ENCODE measurements at places on chromosomes 1 and 21. TPM values are rescaled to one million over a fixed set of nuclear protein-coding genes. Genes with fewer than 3 reads are reported as not detected.
A peak's percentile ranks its signal among the peaks of the same experiment; 100 is the strongest.

GRCh38 chr1:10286244-10286643, 75.9 kb downstream of the KIF1B start:
- peaks cover 8% of the 10 kb centered on the region for H3K36me3 ChIP-seq
- no peak overlapping the region for H3K4me3 ChIP-seq
- no peaks in the 10 kb centered on the region for H3K27me3 ChIP-seq
- no peak overlapping the region for H3K27ac ChIP-seq
- DNase-seq = no peak

CDC20 gene
- 0.65 TPM for total RNA-seq

GRCh38 chr1:182185842-182186756, 124.6 kb upstream of the ZNF648 start:
- no peaks in the 10 kb centered on the region for H3K36me3 ChIP-seq
- no peak for DNase-seq
- H3K4me1 ChIP-seq = no peaks in the 10 kb centered on the region
- H3K27me3 ChIP-seq = peaks cover 17% of the 10 kb centered on the region
- H3K27ac ChIP-seq = no peak overlapping the region
- no peak overlapping the region for H3K4me3 ChIP-seq

FMO4 gene
- total RNA-seq = 1.3 TPM

SPTA1 gene
- total RNA-seq = not detected

- peaks cover 23% of the 10 kb centered on the region for H3K27me3 ChIP-seq
- H3K36me3 ChIP-seq = peaks cover 12% of the 10 kb centered on the region
- no peak overlapping the region for H3K4me3 ChIP-seq
- peaks cover 10% of the 10 kb centered on the region for H3K4me1 ChIP-seq
Observed at GRCh38 chr1:183198463-183198862, 12.4 kb downstream of the LAMC2 start.

- H3K27ac ChIP-seq = no peak overlapping the region
- H3K4me3 ChIP-seq = peak overlapping the region; percentile 77
- no peak for DNase-seq
- no peaks in the 10 kb centered on the region for H3K36me3 ChIP-seq
Observed at GRCh38 chr1:150552128-150552910, 3.1 kb downstream of the ADAMTSL4 start.

- H3K4me1 ChIP-seq = peaks cover 2% of the 10 kb centered on the region
- H3K4me3 ChIP-seq = no peak overlapping the region
- H3K27ac ChIP-seq = no peak overlapping the region
Observed at GRCh38 chr1:175600721-175601440, 142.5 kb downstream of the TNR start.

RAP1GAP gene
- total RNA-seq = 0.42 TPM

VSIG8 gene
- not detected for total RNA-seq

DNA sequence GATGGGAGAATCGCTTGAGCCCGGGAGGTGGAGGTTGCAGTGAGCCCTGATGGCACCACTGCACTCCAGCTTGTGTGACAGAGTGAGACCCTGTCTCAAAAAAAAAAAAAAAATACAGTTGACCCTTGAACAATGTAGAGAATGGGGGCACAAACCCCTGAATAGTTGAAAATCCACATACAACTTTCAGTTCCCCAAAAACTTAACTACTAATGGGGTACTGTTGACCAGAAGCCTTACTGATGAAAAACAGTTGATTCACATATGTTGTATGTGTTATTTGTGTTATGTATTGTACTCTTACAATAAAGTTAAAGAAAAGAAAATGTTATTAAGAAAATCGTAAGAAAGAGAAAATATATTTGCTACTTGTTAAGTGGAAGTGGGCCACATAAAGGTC, 51.2 kb upstream of the COA6 start:
- peaks cover 2% of the 10 kb centered on the region for H3K36me3 ChIP-seq
- no peak for DNase-seq
- peaks cover 63% of the 10 kb centered on the region for H3K27me3 ChIP-seq
- H3K27ac ChIP-seq = no peak overlapping the region

DNA sequence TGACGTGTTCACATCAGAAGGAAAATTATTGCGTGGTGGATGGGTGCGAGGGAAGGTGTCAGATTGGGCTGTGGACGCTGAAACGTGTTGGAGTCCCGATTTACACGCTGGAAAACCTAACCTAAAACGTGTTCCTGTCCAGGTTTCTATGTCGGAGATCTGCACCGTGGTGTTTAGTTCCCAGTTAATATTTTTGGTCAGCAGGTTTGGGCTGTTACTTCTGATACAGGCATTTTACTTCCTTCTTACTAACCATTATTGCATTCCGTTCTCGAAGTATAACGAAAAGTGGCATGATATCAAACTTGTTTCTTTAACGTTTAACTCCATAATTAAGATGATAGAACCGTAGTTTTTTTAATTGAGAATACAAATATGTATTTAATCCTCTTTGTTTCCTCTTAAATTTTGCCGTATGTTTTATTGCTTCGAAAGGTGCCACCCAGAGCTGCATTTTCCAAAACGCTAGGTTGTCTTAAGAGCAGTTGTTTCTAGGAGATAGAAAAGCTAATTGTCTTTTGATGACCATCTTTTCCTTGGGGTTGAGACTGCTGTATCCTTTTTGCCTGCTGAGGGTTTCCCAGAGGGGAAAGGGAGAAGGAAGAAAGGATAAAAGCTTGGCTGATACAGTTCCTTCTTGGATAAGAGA, 1.3 kb downstream of the ADARB1 start:
- H3K27ac ChIP-seq = peak overlapping the region; percentile 83
- H3K4me1 ChIP-seq = peaks cover 44% of the 10 kb centered on the region
- H3K36me3 ChIP-seq = peaks cover 2% of the 10 kb centered on the region

GRCh38 chr1:9687120-9687873, 35.8 kb downstream of the PIK3CD start:
- H3K4me3 ChIP-seq = peak overlapping the region; percentile 83
- no peak for DNase-seq
- no peaks in the 10 kb centered on the region for H3K27me3 ChIP-seq
- H3K27ac ChIP-seq = peak overlapping the region; percentile 53
- no peaks in the 10 kb centered on the region for H3K36me3 ChIP-seq

GRCh38 chr1:226405411-226405988, 2.4 kb downstream of the PARP1 start:
- peaks cover 50% of the 10 kb centered on the region for H3K4me1 ChIP-seq
- peak overlapping the region; percentile 95 for H3K27ac ChIP-seq
- DNase-seq = no peak
- peaks cover 9% of the 10 kb centered on the region for H3K36me3 ChIP-seq

- peaks cover 10% of the 10 kb centered on the region for H3K27me3 ChIP-seq
- H3K4me3 ChIP-seq = no peak within 1 kb of the TSS
- H3K4me1 ChIP-seq = peaks cover 6% of the 10 kb centered on the region
- H3K27ac ChIP-seq = no peak within 1 kb of the TSS
Observed at GRCh38 chr1:59814901-59815825, at the start of gene HOOK1. HOOK1 (plus strand) TSS chr1:59814949; CDS start chr1:59815118, 169 bp downstream.

GPATCH3 gene
- total RNA-seq = 43.2 TPM

GRCh38 chr1:229253151-229253974, 17.5 kb upstream of the RAB4A start:
- H3K36me3 ChIP-seq = no peaks in the 10 kb centered on the region
- peak overlapping the region; percentile 95 for H3K27ac ChIP-seq
- H3K27me3 ChIP-seq = no peaks in the 10 kb centered on the region
- H3K4me1 ChIP-seq = peaks cover 50% of the 10 kb centered on the region
- peak overlapping the region; percentile 89 for H3K4me3 ChIP-seq

PRAMEF2 gene
- not detected for total RNA-seq

GRCh38 chr1:178870944-178871343, at the start of gene ANGPTL1:
ANGPTL1 (minus strand) TSS chr1:178871077; CDS start chr1:178865776, 5,301 bp downstream.
- no peak within 1 kb of the TSS for H3K27ac ChIP-seq
- no peaks in the 10 kb centered on the region for H3K36me3 ChIP-seq
- H3K27me3 ChIP-seq = no peaks in the 10 kb centered on the region

- H3K36me3 ChIP-seq = no peaks in the 10 kb centered on the region
- peaks cover 10% of the 10 kb centered on the region for H3K27me3 ChIP-seq
- no peak for DNase-seq
- H3K27ac ChIP-seq = peak overlapping the region; percentile 37
Observed at GRCh38 chr21:42467140-42467983, 28.7 kb downstream of the RSPH1 start.

- H3K4me1 ChIP-seq = no peaks in the 10 kb centered on the region
- no peak for DNase-seq
- no peak overlapping the region for H3K4me3 ChIP-seq
- peaks cover 3% of the 10 kb centered on the region for H3K36me3 ChIP-seq
Observed at GRCh38 chr1:66527686-66528085, 6.3 kb upstream of the SGIP1 start.

DNA sequence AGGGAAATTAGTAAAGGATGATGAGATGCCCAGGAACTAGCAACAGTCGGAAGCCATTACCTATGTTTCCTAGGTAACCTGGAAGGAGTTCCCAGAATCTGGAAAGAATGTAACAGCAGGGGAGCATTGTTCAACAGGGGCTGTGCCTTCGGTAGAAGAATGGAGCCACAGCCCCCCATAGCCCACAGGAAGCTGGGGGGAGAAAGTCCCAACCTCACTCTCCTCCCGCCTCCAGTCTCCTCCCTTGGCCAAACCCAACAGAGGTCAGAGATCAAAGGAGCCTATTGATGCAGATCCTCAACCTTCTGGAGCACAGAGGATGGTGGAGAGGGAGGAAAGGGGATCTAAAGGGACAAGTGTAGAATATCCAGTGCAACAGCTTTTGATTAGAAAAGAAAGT, 131.5 kb upstream of the SLC44A3 start:
- DNase-seq = no peak
- H3K4me3 ChIP-seq = no peak overlapping the region
- H3K4me1 ChIP-seq = peaks cover 2% of the 10 kb centered on the region
- peaks cover 25% of the 10 kb centered on the region for H3K27me3 ChIP-seq
- no peaks in the 10 kb centered on the region for H3K36me3 ChIP-seq

- peaks cover 19% of the 10 kb centered on the region for H3K4me1 ChIP-seq
- peak overlapping the region; percentile 31 for H3K4me3 ChIP-seq
- DNase-seq = no peak
- H3K27ac ChIP-seq = peak overlapping the region; percentile 43
- H3K36me3 ChIP-seq = peaks cover 2% of the 10 kb centered on the region
- H3K27me3 ChIP-seq = peaks cover 6% of the 10 kb centered on the region
Observed at GRCh38 chr21:34200288-34200905, 127.0 kb downstream of the MRPS6 start.

AVPR1B gene
- not detected for total RNA-seq

GRCh38 chr1:44673675-44674112, 587 bp downstream of the TMEM53 start:
- H3K4me3 ChIP-seq = peak overlapping the region; percentile 91
- DNase-seq = no peak
- no peaks in the 10 kb centered on the region for H3K27me3 ChIP-seq
- peaks cover 12% of the 10 kb centered on the region for H3K4me1 ChIP-seq
- peak overlapping the region; percentile 89 for H3K27ac ChIP-seq

CEP350 gene
- 63.0 TPM for total RNA-seq

- H3K36me3 ChIP-seq = no peaks in the 10 kb centered on the region
- DNase-seq = no peak
- H3K4me3 ChIP-seq = no peak overlapping the region
- H3K27me3 ChIP-seq = peaks cover 9% of the 10 kb centered on the region
- H3K4me1 ChIP-seq = no peaks in the 10 kb centered on the region
Observed at GRCh38 chr21:31043471-31043870, 5.2 kb upstream of the KRTAP19-8 start.

DNA sequence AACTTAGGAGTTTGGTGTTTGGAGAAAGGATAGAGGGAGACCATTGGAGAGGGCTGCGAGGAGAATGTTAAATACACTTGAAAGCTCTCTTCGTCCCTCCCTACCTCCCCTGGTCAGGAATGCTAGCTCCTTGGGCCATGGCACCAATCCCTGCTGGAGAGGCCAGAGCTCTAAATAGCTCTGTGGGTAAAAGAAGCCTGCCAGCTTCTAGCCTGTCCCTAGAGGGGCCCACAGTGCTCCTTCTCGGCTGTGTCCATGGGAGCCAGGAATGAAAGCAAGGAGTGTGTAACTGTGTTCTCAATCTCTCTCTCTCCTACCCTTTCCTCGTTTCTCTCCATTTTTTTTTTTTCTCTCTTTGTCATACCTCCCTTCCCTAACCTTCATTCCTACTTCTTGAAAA, at the start of gene CCDC190:
Gene CCDC190 (minus strand): TSS at position 75 of the 400 bp plus-strand sequence. CDS start 1,529 bp downstream, outside the sequence.
- H3K4me3 ChIP-seq = no peak within 1 kb of the TSS
- no peak within 1 kb of the TSS for H3K27ac ChIP-seq
- no peaks in the 10 kb centered on the region for H3K4me1 ChIP-seq

CD244 gene
- total RNA-seq = 1.4 TPM

GRCh38 chr1:227335242-227336020, 17.1 kb upstream of the CDC42BPA start:
- no peak overlapping the region for H3K27ac ChIP-seq
- no peak for DNase-seq
- peaks cover 10% of the 10 kb centered on the region for H3K27me3 ChIP-seq
- no peak overlapping the region for H3K4me3 ChIP-seq
- no peaks in the 10 kb centered on the region for H3K36me3 ChIP-seq
- H3K4me1 ChIP-seq = no peaks in the 10 kb centered on the region

DNA sequence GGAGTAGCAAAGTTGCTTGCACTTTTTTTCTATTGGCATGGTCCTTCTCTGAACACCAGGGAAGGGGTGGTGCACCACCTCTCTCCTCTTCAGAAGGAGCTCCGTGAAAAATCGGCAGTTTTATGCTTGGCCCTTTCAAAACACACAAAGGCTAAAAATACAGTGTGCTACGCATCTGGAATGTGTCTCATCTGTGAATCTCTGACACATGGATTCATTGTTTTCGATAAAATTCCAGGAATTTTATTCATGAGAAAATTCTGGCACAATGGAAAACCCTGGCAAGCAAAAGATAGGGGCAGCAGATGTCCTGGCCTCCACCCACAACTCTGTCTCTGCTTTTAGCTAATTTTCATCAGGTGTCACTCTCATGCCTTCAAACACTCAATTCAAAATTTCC, 42.9 kb downstream of the ERG start:
- no peak overlapping the region for H3K27ac ChIP-seq
- H3K36me3 ChIP-seq = no peaks in the 10 kb centered on the region
- DNase-seq = no peak
- no peaks in the 10 kb centered on the region for H3K4me1 ChIP-seq
- no peak overlapping the region for H3K4me3 ChIP-seq
- H3K27me3 ChIP-seq = peaks cover 11% of the 10 kb centered on the region

GRCh38 chr21:45532826-45533360, 9.3 kb downstream of the SLC19A1 start:
- peak overlapping the region; percentile 92 for H3K27ac ChIP-seq
- no peaks in the 10 kb centered on the region for H3K27me3 ChIP-seq
- peak overlapping the region; percentile 71 for H3K4me3 ChIP-seq

DNA sequence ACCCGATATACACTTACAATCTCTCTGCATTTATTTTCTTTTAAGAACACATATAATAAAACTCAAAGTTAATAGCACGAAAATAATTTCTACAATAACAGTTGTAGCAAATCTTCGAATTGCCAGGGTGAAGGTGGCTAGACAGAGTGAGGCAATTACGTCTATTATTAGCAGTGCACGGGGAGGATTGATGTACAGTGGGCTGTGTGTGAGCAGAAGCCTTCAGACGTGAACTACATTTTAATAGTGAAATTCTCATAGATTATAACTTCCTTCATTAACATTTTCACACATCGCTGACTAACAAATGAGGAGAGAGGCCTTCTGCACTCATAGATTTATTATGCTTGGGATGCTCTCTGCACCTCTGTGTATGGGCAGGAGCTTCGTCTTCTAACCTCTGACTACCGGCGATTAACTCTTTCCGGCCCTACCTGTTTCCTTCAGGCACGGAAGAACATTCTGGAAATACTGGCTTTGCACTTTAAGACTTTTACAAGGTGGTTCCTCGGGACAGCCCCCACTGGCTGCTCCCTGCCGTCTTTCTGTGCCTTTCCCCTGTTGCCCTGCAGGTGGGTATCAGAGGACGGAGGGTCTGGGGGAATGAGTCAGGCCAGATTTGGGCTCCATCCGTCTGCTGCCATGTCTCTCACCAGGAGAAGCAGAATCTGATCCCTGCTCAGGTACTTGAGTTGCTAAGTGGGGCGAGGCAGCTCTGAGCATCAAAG, 200.5 kb downstream of the CAMTA1 start:
- no peaks in the 10 kb centered on the region for H3K4me1 ChIP-seq
- peaks cover 26% of the 10 kb centered on the region for H3K27me3 ChIP-seq

GRCh38 chr1:92901699-92902405, 59.4 kb downstream of the DIPK1A start:
- H3K4me3 ChIP-seq = no peak overlapping the region
- no peak for DNase-seq
- peaks cover 6% of the 10 kb centered on the region for H3K4me1 ChIP-seq

Data from T-helper 17 cell (primary cell).